Naive thymus-derived CD8-positive, alpha-beta T cell (primary cell): ENCODE measurements at places on chromosomes 1 and 21. TPM values are rescaled to one million over a fixed set of nuclear protein-coding genes. Genes with fewer than 3 reads are reported as not detected.

DNA sequence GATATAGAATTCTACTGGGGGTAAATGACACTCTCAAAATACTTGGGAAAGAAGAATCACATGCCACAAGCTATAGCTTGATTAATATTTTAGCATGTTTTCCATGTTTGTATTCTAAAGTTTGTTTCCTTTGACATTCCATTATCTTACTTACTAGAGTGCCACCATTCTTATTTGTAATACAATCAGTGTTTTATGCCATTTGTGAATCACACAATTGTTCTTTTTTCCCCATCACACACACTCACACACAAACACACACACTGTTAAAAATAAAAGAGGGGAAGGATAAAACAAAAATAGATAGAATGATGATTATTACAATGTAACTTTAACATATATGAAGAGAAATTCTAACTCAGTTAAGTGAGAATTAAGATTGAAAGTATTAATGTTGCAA, 16.0 kb upstream of the TEKT2 start:
- DNase-seq: no peak

DNA sequence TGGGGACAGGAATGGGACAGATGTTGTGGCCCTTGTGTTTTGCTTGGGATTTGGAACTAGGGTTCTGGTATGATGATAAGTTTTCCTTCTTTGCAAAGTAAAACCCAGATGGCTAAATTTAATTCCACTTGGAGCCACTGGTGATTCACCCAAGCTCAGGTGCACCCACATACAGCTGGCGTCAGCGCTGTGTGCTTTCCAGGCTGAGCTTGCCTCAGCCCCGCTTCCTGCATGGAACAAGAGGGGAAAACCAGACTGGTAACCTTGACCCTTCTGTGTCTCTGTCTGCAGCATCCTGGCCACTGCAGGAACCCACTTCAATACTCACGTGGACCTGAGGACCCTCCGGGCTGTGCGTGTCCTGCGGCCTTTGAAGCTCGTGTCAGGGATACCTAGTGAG, 94.2 kb downstream of the CACNA1E start:
- no peak for DNase-seq

DNA sequence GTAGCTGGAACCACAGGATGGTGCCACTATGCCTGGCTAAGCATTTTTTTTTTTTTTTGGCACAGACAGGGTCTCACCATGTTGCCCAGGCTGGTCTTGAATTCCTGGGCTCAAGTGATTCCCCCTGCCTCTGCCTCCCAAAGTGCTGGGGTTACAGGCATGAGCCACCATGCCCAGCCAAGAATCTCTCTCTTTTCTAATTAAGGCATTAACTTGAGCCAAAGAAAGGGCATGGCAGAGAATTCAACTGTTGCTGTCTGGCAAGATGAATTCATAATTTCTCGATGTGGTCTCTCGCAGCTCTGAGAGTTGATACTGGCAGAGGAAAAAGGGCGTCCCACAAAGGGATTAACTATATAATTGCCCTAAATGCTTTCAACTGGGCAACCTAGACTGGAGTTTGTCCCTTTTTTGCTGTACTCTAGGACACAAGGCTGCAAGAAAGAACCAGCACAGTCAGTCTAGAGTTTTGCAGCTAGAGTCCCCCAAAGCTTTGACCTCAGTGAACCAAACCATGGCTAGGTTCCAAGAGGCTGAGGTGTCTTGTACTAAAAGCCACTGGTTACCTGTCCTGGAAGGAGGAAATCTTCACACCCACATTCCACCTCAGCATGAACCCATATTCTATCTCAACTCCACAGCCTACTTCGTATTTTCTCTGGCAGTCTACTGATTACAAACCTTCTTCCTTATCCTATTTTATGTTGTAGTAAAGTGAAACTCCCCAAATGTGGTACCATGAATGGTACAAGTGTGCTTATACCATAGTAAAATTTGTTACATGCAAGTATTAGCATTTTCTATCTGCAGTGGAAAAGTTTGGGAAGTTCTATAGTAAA, 51.2 kb downstream of the OPTC start:
- no peak for DNase-seq

DNA sequence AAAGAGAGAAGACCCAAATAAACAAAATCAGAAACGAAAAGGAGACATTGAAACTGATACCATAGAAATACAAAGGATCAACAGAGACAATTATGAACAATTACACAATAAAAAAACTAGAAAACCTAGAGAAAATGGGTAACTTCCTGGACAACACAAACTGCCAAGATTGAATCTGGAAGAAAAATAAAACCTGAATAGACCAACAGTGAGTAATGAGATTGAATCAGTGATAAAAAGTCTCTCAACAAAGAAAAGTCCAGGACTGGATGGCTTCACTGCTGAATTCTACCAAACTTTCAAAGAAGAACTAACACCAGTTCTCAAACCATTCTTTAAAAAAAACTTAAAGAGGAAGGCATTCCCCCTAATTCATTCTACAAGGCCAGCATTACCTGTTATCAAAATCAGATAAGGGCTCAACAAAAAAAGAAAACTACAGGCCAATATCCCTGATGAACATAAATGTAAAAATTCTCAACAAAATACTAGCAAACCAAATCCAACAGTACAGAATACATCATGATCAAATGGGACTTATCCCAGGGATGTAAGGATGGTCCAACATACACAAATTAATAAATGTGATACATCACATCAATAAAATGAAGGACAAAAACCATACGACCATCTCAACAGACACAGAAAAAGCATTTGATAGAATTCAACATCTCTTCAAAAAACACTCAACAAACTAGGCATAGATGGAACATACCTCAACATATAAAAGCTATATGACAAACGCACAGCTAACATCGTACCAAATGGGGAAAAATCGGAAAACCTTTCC, 119.9 kb downstream of the ACBD6 start:
- DNase-seq: no peak

GRCh38 chr1:55481634-55482033, 266.5 kb upstream of the USP24 start:
- DNase-seq: no peak

DNA sequence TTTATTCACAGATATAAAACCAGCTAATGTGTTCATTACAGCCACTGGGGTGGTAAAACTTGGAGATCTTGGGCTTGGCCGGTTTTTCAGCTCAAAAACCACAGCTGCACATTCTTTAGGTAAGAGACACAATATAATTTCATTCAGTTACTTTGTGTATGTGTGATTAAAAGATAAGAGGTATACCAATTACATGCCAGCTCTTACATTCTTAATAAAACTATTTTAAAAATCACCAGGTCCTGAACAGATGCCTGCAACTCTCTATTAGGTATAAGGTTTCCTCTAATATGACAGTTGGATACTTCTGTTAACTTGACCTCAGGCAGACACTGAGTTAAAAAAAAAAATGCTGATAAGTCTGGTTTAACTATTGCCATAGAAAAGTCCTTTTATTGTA, 122.1 kb downstream of the NEK7 start:
- no peak for DNase-seq

- no peak for DNase-seq
These were observed 9.4 kb downstream of the C1orf162 start for GRCh38 chr1:111483166-111483565.

- DNase-seq: peak; percentile 54
These were observed at the start of gene TMCO4 for GRCh38 chr1:19799230-19800075. TMCO4 (minus strand) TSS chr1:19799916; CDS start chr1:19780758, 19,158 bp downstream.

GRCh38 chr21:34795175-34795547, 126.4 kb downstream of the CLIC6 start:
- DNase-seq: no peak

DNA sequence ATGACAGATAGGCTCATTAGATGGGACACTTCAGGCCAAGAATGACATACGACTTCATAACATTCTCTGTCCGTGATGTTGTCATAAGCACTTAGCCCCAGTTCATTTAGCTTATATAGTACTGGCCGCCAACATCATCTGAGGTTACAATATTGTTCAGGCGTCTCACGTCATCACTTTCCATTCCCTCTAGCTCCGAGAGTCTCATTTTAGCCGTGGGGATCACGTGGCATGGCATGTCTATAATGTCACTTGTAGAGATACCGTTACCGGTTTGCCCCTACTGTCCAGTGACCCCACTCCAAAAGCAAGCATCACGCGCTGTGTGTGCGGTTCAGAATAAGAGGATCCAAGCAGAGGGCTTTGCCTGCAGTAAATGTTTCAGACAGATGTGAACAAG, 34.6 kb upstream of the HEATR1 start:
- no peak for DNase-seq

- DNase-seq: no peak
These were observed 35.7 kb upstream of the USP1 start for GRCh38 chr1:62401034-62401760.

GRCh38 chr1:58789996-58790660, 6.3 kb upstream of the JUN start:
- no peak for DNase-seq

- DNase-seq: peak; percentile 45
These were observed 450 bp upstream of the POU3F1 start for GRCh38 chr1:38046884-38047602.

GRCh38 chr1:12014141-12014991, 4.9 kb upstream of the MIIP start:
- DNase-seq: no peak

DNA sequence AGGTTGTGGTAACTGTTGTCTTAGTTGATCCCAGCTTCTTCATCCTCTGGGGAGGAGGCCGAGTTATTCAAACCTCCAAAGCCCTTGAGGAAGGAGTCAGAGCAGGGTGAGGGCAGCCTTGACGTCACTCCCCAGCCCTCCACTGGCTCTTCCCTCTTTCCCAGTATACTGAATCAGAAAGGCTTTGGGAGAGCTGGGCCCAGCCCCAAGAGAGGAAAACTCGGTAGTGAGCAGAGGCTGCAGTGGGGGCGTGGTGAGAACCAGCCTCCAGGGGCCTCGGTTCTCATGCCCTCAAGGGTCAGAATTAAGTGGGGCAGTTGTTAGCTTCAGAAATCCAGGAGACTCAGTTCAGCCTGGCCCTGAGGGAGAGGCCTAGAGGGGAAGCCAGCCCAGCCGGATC, 1.8 kb upstream of the GJA4 start:
- DNase-seq: no peak

DNA sequence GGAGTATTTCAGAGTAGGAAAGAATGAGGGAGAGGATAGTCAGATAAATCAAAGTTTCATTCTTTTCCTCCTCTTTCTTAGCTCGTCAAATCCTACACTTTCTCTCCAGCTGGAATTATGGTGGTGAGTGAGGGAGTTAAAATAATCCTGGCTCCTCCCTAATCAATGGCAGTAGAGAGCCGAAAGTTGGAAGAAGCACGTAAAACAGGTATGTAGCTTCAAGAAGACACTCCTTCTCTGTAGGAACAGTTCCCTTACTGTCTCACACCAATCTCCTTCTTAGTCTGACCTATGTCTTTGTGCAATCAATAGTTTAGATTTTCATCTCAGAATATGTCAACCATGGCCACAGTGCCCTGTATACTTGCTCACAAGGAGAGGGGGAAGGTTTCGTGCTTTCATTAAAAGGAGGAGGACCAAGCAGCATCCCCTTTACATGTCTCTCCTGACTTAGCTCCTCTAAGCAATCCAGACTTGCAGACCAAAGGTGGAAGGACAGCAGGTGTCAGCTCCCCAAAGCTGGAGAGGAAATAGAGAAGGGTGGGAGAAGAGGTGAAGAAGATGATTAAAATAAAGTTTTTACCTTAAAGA, 878 bp downstream of the MINDY1 start:
- no peak for DNase-seq

The TMEM167B gene
- total RNA-seq: 42.4 TPM

The AGMAT gene
- total RNA-seq: 11.3 TPM

The SERTAD4 gene
- not detected for total RNA-seq

The HES2 gene
- total RNA-seq: not detected

The ADGRL4 gene
- total RNA-seq: not detected

The ICOSLG gene
- total RNA-seq: 5.4 TPM

The LRRC53 gene
- not detected for total RNA-seq

The LCE3D gene
- not detected for total RNA-seq
